ENCODE measurements at places on chromosomes 7 and 10.

DNA sequence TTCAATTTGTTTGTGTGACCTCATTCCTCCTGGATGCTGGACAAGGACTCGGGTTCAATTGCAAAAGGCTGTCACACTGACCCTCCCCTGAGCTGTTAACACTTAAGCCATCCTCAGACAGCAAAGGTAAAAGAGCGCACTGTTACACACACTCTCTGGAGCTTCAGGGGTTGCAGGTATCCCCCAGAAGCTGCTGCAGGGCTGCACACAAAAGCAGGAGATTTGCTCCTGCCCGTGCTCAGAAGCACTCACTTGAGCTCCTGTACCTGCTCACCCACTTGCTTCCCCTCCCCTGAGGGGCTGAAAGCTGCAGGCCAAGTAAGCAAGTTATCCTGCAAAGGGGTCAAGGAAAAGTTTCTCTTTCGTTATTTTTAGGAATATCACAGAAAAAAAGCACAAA, 886.2 kb upstream of the ZWINT start:
- DNase-seq: no peak

DNA sequence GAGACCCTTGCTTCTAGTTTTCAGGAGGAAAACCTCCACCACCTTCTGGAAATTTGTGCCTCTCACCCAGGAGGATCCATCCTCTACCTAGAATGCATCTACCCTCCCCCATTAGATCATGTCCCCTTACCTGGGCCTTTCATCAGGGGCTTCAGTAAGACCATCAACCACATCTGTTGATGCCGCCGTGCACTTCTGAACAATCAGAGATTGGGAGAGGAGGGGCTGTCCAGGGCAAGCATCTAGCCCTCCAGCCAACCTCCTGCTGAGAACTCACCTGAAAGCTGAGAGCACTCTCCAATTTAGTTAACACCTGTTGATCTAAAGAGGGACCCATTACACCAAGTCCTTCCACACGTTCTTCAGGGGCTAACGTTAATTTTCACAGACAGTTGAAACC, 57.6 kb upstream of the PIK3CG start:
- DNase-seq: no peak

- DNase-seq: no peak
Observed at GRCh38 chr10:52954407-52954806, 181.8 kb upstream of the MBL2 start.

DNA sequence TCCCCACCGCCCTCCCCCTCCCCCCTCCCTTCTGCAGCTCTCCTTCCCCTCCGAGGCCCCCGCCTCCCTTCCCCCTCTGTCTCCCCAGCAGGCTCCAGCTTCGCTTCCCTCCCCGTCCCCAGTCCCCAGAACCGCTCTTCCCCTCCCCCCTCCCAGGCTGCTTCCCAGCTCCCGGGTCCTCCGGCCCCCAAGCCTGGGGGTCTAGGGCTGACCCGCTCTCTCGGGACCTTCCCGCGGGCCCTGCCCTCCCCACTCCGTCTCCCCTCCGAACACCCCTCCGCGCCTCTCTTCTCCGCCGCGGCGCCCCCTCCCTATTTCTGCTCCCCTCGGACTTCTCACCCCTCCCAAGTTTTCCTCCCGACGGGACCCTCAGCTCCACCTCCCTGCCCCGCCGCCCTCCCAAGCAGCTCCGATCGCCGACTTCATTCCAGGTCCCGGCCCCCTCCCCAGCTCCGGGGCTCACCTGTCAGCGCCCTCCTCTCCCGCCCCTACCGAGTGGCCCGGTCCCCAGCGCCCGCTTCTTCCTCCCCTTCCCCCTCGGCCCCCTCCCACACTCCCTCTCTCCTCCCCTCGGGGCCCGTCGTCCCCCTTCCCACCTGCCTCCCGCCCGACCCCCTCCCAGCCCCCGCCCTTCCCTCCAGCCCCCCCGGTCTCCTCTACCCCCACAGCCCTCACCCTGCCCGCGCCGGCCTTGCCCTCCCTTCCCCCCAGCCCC, 990 bp downstream of the ZNF467 start:
- no peak for DNase-seq

- DNase-seq: no peak
Observed at GRCh38 chr7:87151002-87151728, 1.1 kb upstream of the DMTF1 start.

- DNase-seq: no peak
Observed at GRCh38 chr10:122421054-122421625, 33.3 kb upstream of the ARMS2 start.

- no peak for DNase-seq
Observed at GRCh38 chr7:78904983-78905382, 548.5 kb downstream of the MAGI2 start.

GRCh38 chr10:44471410-44471809, 86.5 kb upstream of the CXCL12 start:
- no peak for DNase-seq

- DNase-seq: no peak
Observed at GRCh38 chr10:42879380-42880254, 97.0 kb downstream of the BMS1 start.

DNA sequence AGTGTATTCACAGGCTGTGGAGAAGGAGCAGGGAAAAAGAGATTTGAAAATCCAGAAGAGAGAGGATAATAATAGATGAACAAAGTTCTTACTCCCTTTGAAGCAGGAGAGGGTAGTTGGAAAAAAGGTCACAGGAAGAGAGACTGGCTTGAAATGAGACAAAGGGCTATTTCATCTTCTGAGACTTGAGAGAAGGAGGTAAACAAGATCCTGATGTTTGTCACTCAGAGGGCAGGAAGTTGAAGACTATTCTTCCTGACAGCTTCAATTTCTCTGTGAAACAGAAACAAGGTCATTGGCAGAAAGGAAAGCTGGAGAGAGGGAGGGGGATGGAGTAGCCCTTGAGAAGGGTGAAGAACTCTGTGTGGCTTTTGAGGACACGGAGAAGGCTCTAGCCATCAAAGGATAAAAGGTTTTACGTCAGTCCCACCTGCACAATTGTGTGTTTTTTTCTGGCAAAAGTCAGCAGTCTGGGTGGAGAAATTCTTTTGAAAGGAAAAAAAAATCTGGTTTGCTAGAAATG, 216.1 kb upstream of the STEAP4 start:
- DNase-seq: no peak

DNA sequence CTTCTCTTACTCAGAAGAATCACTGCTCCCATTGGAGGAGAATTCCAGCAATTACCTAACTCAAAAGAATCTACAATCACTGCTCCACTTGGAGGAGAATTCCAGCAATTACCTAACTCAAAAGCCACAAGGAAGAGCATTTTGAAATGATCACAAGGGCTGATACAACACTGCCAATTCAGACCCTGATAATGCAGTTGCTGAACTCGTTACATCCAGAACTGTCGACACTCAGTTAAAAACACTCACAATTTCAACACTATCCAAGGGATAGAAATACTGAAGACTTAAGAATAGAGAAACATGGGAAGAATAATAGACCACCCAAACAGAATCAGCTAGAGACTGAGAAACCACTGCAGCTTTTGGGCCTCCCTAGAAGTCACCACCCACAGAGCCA, 27.8 kb downstream of the AFAP1L2 start:
- DNase-seq: no peak

- DNase-seq: no peak
Observed at GRCh38 chr7:145884716-145885514, 231.7 kb upstream of the CNTNAP2 start.

DNA sequence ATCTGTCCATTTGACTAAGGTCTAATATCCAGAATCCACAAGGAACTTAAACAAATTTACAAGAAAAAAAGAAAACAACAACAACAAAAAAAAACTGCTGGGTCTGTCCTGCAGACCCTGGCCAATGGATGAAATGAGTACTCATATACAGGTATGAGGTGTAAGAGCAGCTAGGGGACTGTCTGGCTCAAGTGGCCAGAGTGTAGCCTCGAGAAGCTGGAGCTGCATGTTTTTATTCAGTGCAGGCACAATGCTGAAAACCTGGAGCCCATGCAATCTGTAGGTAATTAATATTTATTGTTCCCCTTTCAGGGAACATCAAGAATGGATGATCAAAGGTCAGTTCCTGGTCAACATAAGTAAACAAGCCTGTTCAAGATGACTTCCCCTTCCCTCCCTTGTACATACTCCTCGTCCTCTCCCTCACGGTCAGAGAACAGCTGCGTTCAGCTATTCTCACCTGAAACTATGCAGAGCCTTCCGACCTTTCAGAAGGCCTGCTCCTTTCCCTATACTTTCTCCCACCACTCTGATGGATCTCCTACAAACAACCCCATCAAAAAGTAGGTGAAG, 15.5 kb downstream of the CYP2C19 start:
- DNase-seq: no peak

DNA sequence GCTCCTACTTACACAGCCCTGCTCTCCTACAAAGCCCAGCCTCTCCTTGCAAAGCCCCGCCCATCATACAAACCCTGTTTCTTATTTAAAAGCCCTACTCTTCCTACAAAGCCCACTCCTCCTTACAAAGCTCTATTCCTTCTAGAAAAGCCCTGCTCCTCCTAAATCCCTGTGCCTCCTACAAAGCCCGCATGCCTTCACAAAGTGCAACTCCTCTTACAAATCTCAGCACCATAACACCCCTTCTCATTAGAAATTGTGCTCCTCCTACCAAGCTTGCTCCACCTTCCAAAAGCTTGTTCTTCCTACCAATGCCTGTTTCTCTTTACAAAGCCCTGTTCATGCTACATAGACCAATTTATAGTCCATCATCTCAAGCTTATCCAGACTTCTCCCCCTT, 66.1 kb downstream of the PCGF5 start:
- no peak for DNase-seq

GRCh38 chr10:15860692-15861201, 440 bp upstream of the MINDY3 start:
- no peak for DNase-seq

- no peak for DNase-seq
Observed at GRCh38 chr10:31678139-31678536, 250.5 kb downstream of the ARHGAP12 start.

- DNase-seq: no peak
Observed at GRCh38 chr10:70886921-70887665, 1.3 kb downstream of the PCBD1 start.

DNA sequence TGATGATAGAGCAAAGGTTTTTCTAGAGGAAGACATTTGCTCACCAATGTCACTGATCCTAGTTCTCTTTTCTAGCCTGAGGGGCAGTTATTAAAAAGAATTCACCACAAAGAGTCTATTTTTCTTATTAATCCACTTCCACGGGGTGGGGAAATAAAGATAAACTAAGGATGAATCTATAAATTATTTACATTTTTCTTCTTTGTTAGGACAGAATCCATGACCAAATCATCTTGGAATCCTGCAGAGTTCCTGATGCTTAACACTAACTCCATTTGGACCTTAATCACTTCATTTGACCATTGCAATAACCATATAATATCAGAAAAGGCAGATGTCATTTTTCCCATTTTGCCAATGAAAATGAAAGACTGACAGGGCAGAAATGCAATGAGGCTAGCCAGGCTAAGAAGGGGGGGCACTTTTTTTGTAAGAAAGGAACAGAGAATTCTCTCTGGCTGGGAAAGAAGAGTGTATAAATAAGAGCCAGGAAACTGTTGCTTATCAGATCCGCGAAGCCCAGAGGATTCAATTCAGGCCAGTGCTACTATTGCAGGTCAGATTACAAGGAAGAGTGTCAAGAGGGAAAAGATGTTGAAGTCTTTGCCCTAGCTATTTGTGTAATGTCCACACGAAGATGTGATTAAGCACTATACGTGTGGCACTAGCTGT, 433.2 kb downstream of the TNS3 start:
- no peak for DNase-seq

DNA sequence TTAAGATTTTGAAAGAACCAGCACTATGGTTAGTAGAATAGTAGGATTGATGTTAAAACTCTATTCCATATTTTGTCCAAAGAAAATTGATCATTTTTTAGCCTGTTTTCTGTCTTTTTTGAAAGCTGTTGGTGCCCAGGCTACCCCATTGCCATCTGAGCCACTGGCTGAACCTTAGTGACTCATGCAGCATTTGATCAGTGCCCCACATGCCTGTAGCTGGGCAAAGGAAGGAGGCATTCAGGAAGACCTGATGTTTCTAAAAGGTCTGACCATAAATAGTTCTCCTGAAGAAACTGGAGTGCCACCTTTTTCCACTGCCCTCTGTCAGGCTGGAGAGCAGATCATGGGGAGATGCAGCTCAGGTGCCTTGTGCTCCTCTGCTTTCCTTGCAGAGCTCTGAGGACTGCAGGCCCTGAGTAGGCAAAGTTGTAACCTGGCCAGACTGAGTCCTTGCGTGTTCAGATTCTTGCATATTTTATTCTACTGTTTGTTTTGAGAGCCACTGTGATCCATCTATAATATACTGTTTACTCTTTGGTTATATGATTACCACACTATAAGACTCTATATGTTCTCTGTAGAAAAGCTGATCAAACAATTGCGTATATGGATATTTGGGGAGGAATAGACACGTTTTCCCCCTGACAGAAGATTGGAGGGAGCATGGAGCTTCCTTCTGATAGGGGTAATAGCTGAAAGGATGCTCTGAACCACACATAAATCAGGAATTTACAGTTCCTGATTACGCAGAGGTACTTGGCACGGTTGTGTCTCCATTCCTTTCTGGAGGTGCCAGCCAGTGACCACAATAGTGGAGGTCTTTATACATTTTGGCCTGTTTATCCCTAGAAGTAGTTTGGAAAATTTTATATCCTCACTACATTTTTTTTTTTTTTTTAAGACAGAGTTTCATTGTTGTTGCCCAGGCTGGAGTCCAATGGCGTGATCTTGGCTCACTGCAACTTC, 48.9 kb upstream of the GJD4 start:
- DNase-seq: no peak

DNA sequence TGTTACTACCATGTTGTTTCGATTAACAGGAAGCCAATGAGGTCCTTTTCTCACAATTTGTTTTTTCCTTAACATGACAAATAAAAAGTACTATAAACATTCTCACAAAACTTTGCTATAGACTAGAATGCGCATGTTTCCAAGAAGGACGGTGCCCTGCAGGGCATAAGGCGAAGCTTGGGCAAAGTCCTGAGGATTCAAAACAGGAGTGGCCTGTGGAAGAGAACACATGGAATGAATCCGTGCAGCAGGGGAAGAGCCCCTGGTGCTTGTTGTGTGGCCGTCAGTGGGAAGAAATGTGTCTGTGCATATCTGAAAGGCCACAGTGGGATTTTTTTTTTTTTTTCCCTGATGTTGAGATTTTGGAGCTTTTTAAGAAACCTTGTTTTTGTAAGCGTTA, 67.6 kb downstream of the ITGA8 start:
- DNase-seq: no peak

DNA sequence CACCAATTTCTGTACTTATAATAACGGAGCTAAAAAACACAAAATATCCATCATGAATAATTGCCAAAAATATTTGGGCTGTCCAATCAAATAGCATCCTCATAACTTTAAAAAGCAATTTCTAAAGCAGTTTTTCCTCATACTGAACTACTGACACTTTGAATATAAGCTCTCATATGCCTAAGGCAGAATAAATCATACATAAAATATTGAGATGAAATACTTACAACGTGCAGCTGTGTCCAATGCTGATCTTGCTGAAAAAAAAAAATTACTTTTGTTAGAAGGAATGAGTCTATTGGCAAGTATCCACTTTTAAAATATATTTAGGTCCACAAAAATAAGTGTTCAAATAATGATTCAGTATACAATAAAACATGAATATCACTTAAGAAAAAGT, 24.2 kb downstream of the FAM3C start:
- no peak for DNase-seq

- DNase-seq: no peak
Observed at GRCh38 chr7:70997261-70997660, 134.7 kb upstream of the GALNT17 start.
